Head of caudate nucleus (tissue), 42 donors: ENCODE measurements at places on chromosomes 13 and 19.

DNA sequence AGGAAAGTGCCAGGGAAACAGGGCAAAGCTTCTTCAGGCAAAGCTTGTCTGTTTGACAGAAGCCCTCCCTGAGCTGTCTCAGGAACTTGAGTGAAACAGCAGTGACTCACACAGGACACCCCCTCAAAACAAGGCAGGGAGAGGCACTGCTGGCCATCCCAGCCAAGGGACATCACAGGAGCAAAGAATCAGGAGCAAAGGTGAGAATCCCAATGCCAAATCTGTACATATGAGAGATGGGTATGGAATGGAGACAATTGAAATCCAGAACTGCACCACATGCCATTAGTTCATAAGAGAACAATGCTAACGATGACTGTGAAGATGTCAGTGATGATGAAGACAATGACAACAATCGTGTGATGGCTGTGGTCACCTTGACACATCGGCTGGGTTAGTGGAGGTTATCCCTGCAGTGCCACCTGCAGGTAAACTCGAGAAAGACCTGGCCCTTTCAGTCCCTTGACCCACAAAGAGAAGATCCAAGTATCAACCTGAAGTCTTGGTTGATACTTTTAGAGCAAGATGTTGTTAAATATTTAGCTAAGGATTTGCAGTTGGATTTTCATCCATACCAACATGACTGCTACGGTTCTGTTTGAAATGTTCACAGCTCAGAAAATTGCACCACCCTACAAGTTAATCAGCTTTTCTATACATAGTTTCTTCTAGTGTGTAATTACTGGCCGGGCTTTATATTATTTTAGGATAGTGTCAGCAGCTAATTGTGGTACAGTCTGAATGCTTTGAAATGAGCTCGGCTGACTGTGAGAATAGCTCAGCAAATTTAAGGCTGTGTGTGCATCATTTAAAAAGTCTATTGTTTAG is 42.0 kb upstream of the IPO5 start:
- no peak for DNase-seq

DNA sequence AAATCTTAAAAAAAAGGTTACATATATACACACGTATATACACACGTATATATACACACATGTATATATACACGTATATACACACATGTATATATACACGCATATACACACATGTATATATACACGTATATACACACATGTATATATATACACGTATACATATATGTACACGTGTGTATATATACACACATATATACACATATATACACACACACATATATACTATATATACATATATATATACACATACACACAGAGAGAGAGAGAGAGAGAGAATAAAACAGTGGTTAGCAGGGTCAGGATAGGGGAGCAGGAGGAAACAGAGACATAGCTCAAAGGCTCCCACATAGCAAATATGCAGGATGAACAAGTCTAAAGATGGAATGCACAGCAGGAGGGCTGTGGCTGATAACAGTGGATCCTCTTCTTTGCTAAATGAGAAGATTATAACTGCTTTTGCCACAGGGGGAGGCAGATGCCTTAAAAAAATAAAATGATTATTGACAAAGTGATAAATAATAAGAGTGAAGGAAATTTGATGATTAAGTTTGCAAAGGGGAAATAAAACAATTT is 714.5 kb downstream of the UQCRFS1 start:
- DNase-seq, result no peak

- DNase-seq, result no peak
Observed at GRCh38 chr13:89980896-89981295, 1366.6 kb upstream of the MIR17HG start.

DNA sequence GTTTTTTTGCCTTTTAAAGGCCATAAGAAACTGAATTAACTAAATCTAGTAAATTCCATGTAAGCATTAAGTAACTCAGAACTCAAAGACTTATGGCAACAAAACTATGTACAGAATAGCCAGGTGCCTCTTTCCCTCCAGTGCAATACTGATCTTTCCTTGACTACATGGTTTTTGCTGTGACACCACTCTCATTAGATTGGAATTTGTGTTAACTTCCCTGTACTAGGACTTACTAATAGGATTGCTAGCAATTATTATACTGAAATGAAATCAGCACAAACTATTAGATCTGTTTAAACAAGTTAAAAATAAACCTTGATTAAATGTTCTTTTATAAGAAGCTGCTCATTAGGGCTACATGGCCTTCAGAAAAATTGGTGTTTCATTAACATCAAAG is 96.3 kb downstream of the DACH1 start:
- no peak for DNase-seq

DNA sequence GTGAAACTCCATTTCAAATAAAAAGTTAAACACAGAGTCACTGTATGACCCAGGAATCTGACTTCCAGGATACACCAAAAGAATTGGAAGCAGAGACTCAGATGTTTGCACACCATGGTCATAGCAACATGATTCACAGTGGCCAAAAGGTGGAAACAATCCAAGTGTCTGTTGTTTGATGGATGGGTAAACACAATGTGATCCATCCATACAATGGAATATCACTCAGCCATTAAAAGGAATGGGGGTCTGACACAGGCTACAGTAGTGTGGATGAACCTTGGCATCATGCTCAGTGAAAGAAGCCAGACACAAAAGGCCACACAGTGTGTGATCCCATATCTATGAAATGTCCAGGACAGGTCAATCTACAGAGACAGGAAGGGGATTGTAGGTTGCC is 174.3 kb downstream of the PTPRS start:
- no peak for DNase-seq

DNA sequence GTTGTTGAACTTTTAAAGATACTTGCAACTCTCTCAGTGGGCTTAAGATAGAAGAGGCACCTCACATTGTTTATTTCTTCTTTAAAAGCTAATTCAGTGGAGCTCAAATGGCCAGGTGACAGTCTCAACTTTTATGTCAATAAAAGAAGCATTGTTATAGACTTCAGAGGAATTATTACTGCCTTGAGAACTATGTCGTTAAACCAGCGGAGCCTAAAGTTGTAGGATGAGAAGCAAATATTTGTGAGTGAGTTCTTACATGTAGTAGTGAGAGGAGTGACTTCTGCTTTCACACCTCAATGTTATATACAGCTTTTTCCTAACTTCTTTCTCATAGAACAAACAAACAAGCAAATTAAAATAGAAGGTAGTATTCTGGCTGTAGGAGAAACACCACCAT is 31.2 kb upstream of the DGKH start:
- no peak for DNase-seq

DNA sequence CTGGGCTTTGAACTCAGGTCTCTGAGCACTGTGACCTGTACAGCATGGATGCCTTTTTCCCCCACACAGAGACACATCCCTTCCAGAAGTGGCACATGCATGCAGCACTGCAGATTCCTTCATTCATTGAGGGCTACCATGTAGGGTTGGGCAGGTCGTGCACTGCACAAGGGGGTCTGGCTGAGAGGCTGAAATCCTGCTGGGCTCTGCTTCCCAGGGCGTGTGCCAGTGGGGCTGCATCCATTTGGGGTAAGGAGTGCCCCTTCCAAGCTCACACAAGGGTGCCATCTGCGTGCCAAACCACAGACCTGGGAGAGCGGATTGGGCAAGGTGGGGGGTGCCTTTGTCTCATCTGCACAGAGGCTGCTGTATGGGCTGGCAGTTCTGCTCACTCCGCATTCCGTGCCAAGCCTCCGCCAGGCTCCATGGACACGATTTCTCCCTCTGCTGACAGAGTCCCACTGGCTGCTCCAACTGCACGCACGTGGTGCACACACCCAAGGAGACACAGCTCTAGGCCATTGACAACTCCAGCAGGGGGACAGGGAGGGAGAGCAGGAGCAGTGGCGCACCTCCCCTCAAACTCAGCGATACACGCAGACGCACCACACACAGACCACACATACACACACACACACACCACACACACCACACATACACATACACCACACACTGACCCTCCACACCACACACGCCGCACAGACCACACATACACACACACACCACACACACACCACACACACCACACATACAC is 4.5 kb upstream of the SHISA7 start:
- DNase-seq, result peak; percentile 82

- no peak for DNase-seq
Observed at GRCh38 chr19:13154911-13155471, 4.8 kb downstream of the IER2 start.

GRCh38 chr13:49953560-49953959 is 17.4 kb upstream of the SPRYD7 start:
- no peak for DNase-seq

DNA sequence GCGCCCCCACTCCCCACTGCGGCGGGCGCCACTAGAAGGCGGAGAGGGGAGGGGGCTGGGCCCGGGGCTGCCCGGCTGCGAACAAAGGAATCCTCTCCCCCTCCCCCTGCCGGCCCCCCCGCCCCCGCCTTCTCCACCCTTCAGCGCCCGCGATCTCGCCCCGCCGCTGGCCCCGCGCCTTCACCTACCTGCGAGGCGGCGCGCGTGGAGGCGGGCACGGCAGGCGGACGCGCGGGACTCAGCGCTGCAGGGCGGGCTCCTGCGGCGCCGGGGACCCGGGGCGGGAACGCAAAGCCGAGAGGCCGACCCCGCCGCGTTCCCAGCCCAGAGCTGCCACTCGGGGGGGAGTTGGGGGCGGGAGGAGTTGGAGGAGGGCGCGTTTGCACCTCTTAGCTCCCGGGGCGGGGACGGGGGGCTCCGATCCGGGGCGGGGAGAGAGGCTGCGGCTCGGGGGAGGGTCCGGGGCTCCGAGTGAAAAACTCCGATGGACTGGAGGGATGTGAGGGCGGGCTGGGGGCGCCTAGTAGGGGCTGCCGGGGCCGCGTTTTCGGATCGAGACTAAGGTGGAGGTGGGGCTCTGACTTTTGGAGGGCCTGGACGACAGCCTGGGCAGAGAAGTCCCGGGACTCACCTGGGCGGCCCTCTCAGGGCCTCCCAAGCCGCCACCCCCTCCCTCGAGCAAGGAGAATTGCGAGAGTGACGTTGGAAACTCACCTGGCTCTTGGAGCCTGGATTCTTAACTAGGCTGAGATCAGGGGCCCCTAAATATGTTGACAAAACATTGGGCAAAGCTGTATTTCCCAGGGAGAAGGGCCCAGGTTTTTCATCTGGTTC is at the start of gene FBN3:
FBN3 (minus strand) TSS at position 332 of the 834 bp plus-strand sequence. CDS start 2,112 bp downstream, outside the sequence.
- no peak for DNase-seq

DNA sequence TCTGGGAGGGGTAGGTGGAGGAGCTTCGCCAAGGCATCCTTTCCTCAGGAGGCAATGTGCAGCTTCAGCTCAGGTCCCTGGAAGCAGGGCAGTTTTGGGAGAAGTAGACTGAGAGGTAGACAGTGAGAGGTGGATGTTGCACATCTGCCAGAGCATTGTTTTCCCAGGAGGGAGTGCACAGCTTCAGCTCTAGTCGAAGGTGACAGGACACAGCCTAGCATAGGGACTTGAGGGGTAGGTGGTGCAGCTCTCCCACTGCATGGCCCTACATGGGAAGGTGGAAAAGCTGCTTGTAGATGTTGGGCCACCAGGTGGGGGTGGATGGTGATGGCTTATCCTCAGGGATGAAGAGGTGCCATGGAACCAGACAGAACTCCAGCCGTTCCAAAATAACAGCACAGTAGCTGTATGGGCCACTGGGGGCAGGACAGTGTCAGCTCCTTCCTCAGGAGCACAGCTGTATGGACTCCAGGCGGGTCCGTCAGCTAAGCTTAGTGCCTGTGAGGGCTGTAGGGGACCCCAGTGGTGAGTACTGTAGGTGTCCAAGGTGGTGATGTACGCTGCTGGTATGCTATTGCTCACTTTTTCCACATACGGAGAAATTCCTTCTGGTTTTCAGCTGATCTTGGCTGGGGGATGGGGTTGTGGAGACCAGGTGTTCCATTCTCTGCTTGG is 17.4 kb upstream of the ZNF543 start:
- no peak for DNase-seq

DNA sequence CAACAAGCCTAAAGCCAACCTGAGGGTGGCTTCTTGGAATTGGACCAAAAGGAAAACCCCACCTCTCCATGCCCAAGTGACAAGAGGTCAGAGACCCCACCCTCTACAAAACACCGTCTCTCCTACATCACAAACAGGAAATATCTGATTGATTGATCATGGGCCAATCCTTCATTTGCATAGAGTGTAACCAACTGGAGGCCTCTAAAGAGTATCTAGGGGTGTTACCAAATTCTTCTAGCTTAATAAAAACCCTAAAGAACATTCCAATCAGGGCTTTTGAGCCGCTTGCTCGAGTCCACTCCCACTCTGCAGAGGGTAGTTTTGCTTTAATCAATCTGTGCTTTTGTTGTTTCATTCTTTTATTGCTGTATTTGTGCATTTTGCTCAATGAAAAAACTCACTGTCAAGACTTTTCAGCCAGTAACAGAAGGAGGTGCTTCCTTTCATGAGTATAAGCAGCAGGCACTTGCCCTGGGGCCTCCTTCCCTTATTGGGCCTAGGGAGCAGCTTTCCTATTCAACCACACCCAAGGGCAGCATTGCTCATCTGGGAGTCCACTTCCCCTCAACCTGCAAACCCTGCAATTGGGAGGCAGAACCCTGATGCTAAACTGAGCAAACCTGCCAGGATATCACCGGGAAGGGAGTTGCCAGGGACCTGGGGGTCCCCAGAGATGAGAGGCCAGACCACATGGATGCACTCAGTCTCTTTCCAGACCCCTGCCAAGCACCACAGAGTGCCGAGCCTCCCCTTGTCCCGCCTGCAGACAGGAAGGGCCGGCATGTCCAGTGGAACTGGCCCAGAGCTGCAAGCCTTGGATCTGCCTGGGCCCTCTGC is 154.3 kb upstream of the VSTM2B start:
- no peak for DNase-seq

- no peak for DNase-seq
Observed at GRCh38 chr19:42327381-42327780, 1.9 kb downstream of the MEGF8 start.

DNA sequence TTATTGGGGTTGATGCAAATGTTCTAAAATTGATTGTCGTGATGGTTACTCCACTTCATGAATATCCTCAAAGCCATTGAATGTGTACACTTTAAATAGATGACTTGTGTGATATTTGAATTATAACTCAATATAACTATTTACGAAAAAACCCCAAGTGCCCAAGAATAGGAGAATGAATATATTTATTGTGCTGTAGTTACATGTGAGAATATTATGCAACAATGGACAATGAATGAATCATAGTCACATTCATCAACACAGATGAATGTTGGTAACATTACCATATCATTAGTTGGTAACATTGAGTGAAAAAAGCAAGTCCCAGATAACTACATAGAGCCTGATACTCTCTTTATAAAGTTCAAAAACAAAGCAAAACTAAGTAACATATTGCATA is 127.8 kb upstream of the UBL3 start:
- no peak for DNase-seq

GRCh38 chr13:73828811-73829210 is 305.4 kb downstream of the KLF12 start:
- DNase-seq, result no peak

- DNase-seq, result no peak
Observed at GRCh38 chr13:71489041-71489440, 378.0 kb downstream of the DACH1 start.

GRCh38 chr19:42176990-42177685 is 40.3 kb downstream of the DEDD2 start:
- DNase-seq, result peak; percentile 90
